Activated T-cell treated with anti-CD3 and anti-CD28 coated beads, Interleukin-2, amount 50 U/mL, for 4 hours (primary cell): ENCODE measurements at places on chromosomes 2 and 18. TPM values are rescaled to one million over a fixed set of nuclear protein-coding genes. Genes with fewer than 3 reads are reported as not detected.

The ARHGEF4 gene
- 0.43 TPM for total RNA-seq

The CIB4 gene
- total RNA-seq, result not detected

The FAM110C gene
- total RNA-seq, result 0.20 TPM

The TUBB8B gene
- not detected for total RNA-seq

The UGT1A10 gene
- not detected for total RNA-seq

The TBR1 gene
- total RNA-seq, result not detected

The FOXI3 gene
- total RNA-seq, result not detected

The ANKRD36B gene
- total RNA-seq, result 17.3 TPM

The ICOS gene
- 177 TPM for total RNA-seq

The CROCC2 gene
- not detected for total RNA-seq

The NEDD4L gene
- total RNA-seq, result 4.7 TPM

The IL36RN gene
- 3.9 TPM for total RNA-seq

The ACVR1C gene
- total RNA-seq, result 0.73 TPM

The FBXO15 gene
- total RNA-seq, result 0.71 TPM

The GREB1 gene
- 0.33 TPM for total RNA-seq

The ZDBF2 gene
- 6.5 TPM for total RNA-seq

The SNTG2 gene
- total RNA-seq, result 1.0 TPM

The IRS1 gene
- total RNA-seq, result 4.6 TPM

The CHST10 gene
- total RNA-seq, result 9.5 TPM

The FN1 gene
- total RNA-seq, result 3.9 TPM

The FBXO41 gene
- 18.8 TPM for total RNA-seq

The PLB1 gene
- total RNA-seq, result not detected

The SEPTIN10 gene
- 1.1 TPM for total RNA-seq

The RAX gene
- not detected for total RNA-seq

The C2orf72 gene
- total RNA-seq, result not detected

The M1AP gene
- not detected for total RNA-seq

The GRB14 gene
- total RNA-seq, result not detected

The BCL2 gene
- total RNA-seq, result 45.0 TPM

The STON1 gene
- 0.46 TPM for total RNA-seq

The REEP1 gene
- 0.13 TPM for total RNA-seq

The MOGAT1 gene
- not detected for total RNA-seq

The COX7A2L gene
- 96.2 TPM for total RNA-seq

The REG1B gene
- total RNA-seq, result 1.7 TPM

The SLC16A14 gene
- 0.74 TPM for total RNA-seq

The OR6B2 gene
- not detected for total RNA-seq

The GPR155 gene
- total RNA-seq, result 3.4 TPM

The HOXD3 gene
- not detected for total RNA-seq

The COBLL1 gene
- 1.3 TPM for total RNA-seq
